Stimulated activated CD4-positive, alpha-beta T cell treated with anti-CD3 and anti-CD28 coated beads, TNF-alpha, amount 100 ng/mL, for 48 hours (primary cell): ENCODE measurements at places on chromosomes 2 and 18.

- DNase-seq, result no peak
Observed at GRCh38 chr2:237791977-237792727, 6.4 kb upstream of the RBM44 start.

GRCh38 chr18:22164337-22165048, 4.9 kb upstream of the GATA6 start:
- no peak for DNase-seq

DNA sequence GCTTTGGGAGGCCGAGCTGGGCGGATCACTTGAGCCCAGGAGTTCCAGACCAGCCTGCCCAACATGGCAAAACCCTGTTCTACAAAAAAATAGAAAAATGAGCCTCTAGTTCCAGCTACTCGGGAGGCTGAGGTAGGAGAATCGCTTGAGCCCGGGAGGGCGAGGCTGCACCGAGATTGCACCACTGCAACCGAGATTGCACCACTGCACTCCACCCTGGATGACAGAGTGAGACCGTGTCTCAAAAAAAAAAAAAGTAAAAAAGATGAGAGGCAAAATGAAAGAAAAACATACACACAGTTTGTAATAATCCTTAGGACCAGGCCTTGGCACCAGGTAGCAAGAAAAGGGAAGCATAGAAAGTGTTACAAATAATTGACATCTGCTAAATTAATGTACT, 22.0 kb downstream of the RBM43 start:
- no peak for DNase-seq

- DNase-seq, result no peak
Observed at GRCh38 chr2:235698028-235698427, 204.2 kb downstream of the AGAP1 start.

DNA sequence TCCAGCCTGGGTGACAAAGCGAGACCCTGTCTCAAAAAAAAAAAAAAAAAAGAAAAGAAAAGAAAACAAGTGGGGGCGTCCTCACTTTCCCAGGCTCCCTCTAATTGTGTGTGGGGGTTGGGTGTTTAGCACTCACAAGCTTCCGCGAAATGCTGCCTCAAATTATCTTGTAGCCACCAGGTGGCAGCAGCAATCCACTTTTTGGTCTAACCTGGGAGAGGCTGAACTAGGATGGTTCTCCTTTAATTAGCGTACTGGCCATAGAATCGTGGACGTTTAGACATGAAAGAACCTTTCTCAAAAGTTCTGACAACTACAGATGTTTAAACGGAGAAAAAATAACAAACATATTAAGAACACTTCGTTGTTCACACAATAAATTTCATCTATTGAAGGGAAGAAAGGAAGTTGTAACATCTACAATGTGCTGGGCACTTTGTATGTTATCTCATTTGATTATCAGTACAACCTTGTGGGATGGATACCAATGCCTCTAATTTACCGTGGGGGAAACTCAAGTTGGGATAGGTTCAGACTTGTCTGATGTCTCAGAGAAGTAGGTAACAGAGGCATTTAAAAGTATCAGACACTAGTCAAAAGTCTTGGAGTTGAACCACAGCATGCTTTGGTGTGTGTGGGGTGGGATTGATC, 122.7 kb upstream of the NABP1 start:
- DNase-seq, result peak; percentile 69

- DNase-seq, result no peak
Observed at GRCh38 chr18:34821669-34822210, 111.6 kb downstream of the DTNA start.

- DNase-seq, result no peak
Observed at GRCh38 chr2:69306393-69306821, 80.6 kb downstream of the GFPT1 start.

DNA sequence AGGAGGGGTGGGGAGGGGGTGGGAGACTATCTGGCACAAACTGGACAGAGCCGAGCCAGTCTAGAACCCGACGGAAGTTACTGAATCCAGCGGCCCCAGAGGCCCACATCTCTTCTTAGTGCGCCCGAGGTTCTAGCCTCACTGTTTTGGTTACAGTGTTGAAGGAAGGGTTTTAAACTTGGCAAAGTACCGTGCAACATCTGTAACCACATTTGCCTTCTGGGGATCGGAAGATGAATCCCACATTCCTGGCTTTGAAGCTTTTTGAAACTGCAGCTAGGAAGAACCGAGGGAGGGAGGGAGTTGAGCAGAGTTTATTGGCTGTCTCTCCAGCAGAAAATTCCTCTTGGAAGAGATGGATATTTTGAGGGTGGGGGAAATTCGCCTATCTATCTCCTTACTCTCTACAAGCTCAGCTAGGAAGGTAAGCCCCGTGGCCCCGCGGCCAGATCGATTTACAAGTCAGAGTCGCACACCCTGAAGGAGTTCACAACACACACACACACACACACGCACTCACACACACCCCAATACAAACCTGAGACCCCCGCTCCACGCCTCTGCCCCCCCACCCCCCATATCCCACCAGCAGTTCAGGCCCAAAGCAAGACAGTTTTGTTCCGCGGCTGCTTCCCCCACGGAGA, 1.0 kb downstream of the ACVR1 start:
- DNase-seq, result no peak

DNA sequence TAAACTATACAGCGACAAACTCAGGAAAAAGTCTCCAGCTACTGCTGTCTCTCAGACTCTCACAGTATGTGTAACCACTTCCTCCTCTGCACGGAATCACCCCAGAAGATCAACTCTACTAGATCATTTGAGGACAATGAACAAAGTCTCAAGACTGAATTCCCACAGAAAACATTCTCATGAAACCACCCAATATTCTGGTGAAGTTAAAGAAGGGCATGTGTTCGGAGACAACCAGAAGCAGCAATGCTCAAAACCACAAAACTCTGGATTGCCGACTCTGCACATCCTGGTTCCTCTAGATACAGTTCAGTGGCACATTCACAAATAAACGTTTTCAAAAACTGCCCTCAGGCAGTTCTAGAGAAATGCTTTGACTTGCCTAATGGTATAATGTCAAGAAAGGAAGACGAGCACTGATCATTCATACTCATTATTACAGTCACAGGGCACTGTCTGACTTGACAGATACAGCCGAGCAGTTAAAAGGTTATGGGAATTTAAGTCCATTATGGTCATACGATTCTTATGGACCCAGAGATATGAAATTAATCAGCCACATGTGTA, 91.9 kb upstream of the STK17B start:
- DNase-seq, result no peak

GRCh38 chr18:51824746-51825145, 515.3 kb upstream of the DCC start:
- no peak for DNase-seq

DNA sequence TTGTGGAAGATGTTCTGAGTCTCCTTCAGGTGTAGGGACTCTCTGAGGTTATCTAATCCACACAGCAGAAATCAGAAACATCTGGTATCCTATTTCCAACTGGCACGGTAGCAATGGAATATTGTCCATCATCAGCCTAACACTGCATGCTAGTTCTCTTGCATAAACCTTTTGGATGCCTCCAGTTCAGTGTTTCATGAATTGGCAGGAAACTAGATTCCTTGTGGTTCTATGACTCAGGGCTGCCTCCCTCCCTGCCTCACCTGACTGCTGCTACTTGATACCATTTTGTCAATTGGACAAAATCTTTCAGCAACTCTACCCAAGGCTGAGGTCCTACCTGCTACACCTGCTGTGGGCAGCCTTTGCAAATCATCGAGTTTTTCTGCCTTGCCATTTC, 130.9 kb downstream of the TPGS2 start:
- no peak for DNase-seq

- DNase-seq, result no peak
Observed at GRCh38 chr2:185695711-185696235, 42.8 kb upstream of the FSIP2 start.

- no peak for DNase-seq
Observed at GRCh38 chr18:73653827-73654226, 493.8 kb downstream of the FBXO15 start.

- no peak for DNase-seq
Observed at GRCh38 chr2:118058951-118059350, 29.3 kb upstream of the INSIG2 start.

- DNase-seq, result no peak
Observed at GRCh38 chr2:203444738-203445137, 90.4 kb downstream of the RAPH1 start.
